Aorta (tissue), 5 donors: ENCODE measurements at places on chromosomes 12 and 14. TPM values are rescaled to one million over a fixed set of nuclear protein-coding genes. Genes with fewer than 3 reads are reported as not detected.

DNA sequence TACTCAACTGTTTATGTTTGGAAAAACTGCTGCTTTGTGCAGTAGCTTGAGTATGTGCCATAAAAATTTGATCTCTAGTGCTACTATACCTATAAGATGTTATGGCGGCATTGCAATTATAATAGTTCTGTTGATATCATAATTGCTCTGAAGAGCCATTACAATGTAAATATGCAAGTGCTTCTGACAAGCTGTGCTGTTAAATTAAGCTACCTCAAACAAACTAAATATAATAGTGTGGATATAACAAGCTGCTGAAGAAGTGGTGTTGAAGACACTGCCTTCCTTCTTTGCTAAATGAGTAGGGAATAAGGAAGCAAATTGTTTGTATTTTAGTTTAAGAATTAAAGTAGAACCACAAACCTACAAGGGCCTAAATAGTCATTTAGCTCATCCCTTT lies 301.0 kb upstream of the MIS18BP1 start:
- DNase-seq, result no peak

Gene NFATC4
- total RNA-seq, result 85.5 TPM

Gene CNIH1
- 91.4 TPM for total RNA-seq

- DNase-seq, result no peak
Observed at GRCh38 chr12:19482036-19482435, 42.7 kb downstream of the AEBP2 start.

Gene ADCY6
- total RNA-seq, result 89.7 TPM
